RPMI7951 (cell line): ENCODE measurements at places on chromosomes 12 and 14. TPM values are rescaled to one million over a fixed set of nuclear protein-coding genes. Genes with fewer than 3 reads are reported as not detected.

Gene ARG2
- 16.0 and 21.9 TPM in 2 replicates for total RNA-seq

DNA sequence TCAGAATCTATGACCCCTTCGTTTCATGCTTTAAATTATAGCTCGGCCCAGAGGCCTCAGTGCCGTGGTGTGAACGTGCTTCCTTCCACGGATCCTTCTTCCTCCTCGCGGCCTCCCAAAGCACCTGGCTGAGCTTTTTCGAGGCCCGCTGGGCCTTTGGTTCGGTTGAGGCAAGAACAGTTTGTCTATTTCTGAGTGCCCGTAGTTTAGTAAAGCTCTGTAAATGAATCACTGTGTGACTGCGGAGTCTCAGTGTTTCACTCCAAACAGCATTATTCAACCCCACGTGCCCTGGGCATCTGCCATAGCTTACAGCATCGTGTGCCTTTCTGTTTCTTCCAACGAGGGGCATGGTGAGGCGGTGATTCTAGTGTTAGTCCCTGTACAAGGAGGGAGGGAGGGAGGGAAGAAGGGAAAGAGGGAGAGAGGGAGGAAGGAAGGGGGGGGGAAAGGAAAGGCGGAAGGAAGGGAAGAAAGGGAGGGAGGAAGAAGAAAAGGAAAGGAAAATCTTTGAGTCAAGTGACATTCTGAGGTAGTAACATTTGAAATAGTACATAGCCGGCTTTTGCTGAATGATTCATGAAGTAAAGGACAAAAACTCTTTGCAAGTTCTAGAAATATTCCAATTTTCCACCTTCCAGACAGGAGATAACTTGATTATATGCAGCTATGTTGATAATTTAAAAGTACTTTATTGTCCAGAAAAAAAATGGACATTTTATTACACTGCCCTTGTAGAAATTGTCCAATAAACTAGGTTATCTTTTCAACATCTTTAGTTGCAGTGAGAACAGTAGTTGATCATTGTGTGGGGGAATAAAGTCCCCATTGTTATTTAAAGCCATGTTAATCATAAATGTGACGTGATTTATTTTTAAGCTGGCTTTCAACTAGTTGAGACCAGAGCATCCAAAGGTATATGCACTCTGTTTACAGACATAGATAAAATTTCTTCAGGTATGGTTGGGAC, 1.2 kb upstream of the TRIM9 start:
- peak; percentile 60 for DNase-seq

DNA sequence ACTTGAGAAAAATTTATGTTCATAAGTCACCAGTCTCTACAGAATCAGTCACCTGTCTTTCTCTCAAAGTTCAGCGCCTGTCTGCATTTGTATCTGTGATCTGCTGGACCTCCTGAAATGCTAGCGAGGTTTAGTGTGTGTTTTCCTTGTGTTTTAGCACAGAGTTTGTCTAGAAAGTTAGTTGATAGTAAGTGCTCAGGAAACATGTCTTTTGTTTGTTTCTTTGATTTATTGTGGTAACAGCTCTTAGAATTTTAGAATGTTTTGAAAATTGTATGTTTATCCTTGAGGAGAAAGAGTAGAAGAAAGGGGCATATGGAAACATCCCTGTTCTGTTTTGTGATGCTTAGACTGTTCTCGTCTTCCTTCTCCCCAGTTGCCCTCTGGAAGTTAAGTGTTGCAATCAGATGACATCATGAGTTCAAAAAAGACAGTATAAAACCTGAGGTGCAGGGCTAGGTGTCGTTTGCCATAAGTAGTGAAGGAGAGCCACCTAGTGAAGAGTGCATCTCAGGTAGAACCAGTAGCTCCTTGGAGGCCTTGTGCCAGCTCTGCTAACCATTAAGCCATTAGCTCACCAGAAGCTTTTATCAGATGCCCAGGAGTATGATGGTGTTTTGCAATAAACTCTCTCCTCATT, 44.8 kb downstream of the FBXW8 start:
- DNase-seq = no peak

DNA sequence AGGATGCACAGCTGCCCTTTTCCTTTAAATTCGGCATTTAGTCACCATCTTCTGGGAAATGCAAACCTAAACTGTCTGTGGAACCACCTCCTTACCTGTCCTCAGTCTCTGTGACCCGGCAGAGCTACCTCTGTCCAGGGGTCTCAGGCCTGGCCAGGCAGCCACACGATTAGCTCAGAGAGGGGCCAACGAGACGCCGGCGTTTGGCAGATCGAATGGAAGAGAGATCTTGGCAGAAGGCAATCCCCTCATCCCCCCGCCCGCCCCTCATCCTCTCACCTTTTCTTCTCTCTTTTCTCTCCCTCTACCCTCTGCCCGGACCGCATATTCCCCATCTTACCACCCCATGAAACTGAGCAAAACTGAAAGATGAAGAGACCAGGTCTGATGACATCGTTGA, 101.0 kb downstream of the PIWIL1 start:
- DNase-seq = no peak

- peak; percentile 35 for DNase-seq
These were observed 4.6 kb downstream of the AP1G2 start for GRCh38 chr14:23562822-23563472.

Gene KRT83
- not detected in 2 replicates for total RNA-seq

Gene TMEM117
- 14.3 and 14.9 TPM in 2 replicates for total RNA-seq

DNA sequence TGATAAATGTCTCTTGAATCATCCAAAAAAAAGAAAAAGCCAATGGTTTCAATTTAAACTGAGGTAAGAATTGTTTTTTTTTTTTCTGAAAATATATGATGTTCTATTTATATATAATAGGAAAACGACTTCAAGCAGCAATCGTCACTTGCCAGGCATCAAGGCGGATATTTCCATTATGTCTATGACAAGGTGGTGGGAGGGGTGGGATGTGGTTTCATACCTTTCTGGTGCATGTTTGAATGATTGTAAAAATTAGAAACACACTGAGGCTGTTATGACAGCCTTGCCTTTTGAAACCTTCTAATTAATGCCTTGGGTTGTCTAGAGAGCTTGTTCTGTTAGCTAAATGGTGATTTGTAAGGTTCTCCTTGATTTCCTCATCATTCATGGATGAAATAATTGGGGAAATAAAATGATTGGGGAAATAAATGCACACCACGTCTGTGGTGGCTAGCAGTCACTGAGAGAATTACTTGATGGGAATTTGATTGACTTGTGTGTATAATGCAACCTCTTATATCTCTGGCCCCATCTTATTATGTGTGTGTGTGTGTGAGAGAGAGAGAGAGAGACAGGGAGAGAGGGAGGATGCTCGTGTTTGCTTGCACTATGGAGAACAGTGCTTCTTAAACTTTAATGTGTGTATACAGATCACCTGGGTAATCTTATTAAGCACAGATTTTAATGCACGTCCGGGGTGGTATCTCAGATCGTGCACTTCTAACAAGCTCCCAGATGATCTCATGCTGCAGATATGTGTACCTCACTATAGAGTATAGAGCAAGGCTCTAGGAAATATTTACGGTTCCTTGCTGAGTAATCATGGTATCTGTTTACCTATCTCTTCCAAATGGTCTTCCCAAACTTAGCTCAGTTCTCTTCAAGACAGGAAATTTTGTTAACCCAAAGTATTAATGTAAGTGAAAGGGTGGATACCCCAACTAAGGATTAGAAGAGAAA, 502.6 kb downstream of the DIO2 start:
- no peak for DNase-seq

GRCh38 chr12:107066691-107067090, 26.7 kb downstream of the CRY1 start:
- DNase-seq = no peak

Gene CCNT1
- 19.1 and 20.9 TPM in 2 replicates for total RNA-seq

DNA sequence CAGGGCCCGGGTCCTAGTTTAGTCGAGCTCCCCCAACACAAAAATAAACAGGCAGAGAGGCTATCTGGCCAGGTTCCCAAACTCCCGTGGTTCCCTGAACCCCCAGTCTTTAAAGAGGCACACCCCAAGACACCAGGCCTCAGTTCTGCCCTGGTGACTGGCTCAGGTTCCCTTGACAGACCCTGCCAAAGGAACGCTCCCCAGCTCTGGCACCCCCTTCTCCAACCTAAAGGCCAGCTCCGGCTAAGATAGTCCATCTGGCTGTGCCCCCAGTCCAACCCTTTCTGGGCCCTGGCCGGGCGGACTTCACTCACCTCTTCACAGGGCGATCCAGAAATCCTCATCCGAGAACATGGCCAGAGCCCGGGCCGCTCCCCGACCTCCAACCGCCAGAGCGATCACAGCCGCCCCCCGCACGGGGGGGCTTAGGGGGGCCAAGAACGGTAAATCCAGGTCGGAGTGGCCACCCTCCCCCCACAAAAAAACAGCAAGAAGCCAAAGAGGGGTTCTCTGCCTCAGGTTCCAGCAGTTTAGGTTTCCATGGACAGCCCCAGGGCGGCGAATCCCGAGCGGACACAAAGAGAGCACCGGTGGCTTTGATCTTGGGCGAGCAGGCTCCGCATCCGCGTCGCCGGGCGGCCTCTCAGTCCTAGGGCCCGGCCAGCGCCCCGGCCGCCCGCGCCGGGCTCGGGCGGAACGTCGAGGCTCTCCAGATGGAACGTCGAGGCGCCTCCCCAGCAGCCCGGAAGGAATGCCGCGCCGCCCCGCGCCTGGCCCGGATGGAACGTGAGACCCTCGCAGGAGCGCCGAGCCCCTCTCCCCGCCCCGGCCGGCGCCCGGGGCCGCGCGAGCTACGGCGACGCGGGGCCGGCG, 1.1 kb downstream of the KMT2D start:
- DNase-seq = peak; percentile 7

GRCh38 chr14:65170768-65171507, 68.6 kb upstream of the MAX start:
- peak; percentile 85 for DNase-seq

GRCh38 chr14:35985474-35986218, 159.5 kb downstream of the BRMS1L start:
- peak; percentile 5 for DNase-seq

GRCh38 chr14:72172049-72172448, 239.8 kb downstream of the RGS6 start:
- no peak for DNase-seq

DNA sequence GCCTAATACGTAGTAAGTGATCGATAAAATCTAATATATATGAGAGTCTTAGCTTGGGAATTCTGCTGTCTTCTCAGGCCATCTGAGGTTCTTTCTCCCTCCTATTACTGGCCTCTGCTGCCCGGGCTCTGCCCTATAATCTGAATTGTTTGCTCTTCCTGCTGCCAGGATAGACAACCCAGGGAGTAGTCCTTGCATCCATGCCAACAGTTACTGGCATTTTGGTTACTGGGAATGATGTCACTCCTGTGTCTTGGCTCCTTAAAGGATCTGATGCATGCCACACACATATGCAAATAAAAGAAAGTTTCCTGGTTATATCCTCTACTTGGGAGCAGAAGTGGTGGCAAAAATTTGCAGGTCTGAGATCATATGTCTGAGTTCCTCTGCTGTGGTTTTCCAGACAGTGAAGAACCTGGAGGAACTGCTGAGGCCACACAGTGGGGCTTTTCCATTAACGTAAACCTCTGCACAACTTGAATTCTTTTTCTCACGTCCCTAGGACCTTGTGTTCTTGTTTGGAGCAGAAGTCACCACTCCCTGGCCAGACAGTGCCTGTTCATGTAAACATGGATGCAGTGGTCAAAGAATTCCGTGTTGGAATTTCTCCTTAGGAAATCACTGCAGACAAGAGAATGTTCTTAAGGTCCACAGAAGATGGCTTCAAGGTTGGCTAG, 320.6 kb upstream of the TBX3 start:
- peak; percentile 36 for DNase-seq

DNA sequence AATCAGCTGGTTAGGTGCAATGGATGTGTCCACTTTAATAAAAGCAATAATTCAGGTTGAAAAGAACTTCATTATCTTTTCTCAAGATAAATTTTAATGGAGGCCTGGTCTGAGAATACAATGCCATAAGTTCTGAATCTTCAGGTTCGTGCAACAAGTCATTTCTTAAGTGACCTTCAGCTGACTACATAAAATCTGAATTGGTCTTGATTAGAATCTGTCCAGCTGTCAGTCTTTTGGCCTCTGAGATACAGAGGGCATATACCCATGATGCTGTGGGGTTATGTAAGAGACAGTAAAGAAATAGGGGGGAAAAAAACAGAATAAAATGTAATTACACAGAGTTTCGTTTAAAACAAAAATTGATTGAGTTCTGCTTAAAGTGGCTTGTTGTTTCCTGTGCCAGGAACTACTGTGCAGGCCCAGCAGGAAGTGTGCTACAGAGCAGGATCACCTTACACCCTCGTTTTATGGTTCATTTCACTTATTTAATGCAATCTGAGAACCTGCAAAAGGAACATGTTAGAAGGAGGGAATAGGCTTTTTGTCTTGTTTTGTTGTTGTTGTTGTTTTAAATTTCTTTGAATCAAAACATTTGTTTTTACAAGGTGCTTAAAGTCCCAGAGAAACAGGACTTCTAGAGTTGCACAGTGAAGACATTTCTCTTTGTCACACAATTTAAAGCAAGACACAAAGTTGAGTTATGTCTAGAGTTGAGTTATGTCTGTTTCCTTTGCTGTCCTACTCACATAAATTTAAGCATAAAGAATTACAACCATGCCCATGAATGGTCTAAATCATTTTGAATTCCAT, 64.2 kb downstream of the LGR5 start:
- DNase-seq = no peak

GRCh38 chr12:122265886-122266229, 436 bp downstream of the VPS33A start:
- peak; percentile 13 for DNase-seq

GRCh38 chr12:118271183-118271582, 101.5 kb downstream of the TAOK3 start:
- DNase-seq = no peak

DNA sequence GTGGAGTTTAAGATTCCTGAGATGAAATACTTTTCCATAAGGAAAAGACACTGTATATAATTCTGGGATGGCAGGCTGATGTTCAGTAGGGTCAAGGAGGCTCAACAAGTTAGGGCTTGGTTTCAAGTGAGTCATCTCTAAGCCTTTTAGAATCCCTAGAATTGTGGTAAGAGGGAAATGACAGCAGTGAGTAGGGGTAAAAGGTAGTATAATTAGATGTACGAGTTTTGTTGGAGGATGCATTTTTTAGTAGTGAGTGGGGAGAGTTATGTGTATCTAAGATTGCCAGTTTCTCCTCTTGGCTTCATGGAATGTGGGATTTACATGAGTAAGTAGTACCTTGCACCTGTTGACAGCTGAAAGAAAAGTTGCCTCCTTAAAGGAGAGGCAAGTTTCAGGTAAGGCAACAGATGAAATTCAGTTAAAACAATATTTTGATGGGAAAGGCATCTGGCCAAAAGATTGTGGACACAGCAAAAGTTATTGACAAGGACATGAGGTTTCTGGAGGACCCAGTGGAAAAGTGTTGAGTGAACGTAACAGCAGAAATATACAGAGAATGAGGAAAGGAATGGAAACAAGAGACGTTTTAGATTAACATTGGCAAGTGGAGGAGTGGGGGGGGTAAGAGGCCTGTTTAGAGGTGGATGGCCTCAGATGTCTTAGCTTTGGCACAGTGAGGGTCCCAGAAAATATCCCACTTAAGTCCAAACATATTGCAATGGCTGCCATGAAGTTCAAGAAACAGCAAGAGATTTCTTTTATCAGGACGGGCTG, 21.8 kb downstream of the LMO3 start:
- DNase-seq = no peak

- DNase-seq = no peak
These were observed 121.7 kb downstream of the DUSP6 start for GRCh38 chr12:89230376-89231315.

Gene ANKS1B
- not detected in 2 replicates for total RNA-seq

- DNase-seq = no peak
These were observed 456.1 kb downstream of the AEBP2 start for GRCh38 chr12:19895246-19896020.

Gene GRIN2B
- not detected in 2 replicates for total RNA-seq

Gene ADCY4
- total RNA-seq = not detected in 2 replicates

Gene ABCC9
- under 0.01 and 0.12 TPM in 2 replicates for total RNA-seq

Gene ARMH4
- total RNA-seq = 1.3 and 1.8 TPM in 2 replicates

Gene SPRYD3
- 10.6 and 16.7 TPM in 2 replicates for total RNA-seq

Gene SUDS3
- 20.5 and 32.0 TPM in 2 replicates for total RNA-seq

Gene SMCO2
- not detected in 2 replicates for total RNA-seq

Gene A2M
- total RNA-seq = 29.7 and 35.4 TPM in 2 replicates

Gene CCDC197
- total RNA-seq = not detected in 2 replicates
